ENCODE measurements at places on chromosomes 7 and 10.

- DNase-seq, result no peak
Measured at GRCh38 chr7:18200855-18201254, 173.2 kb upstream of the PRPS1L1 start.

GRCh38 chr10:13555884-13556510, 27.2 kb upstream of the BEND7 start:
- no peak for DNase-seq

GRCh38 chr10:88390041-88390440, 193.1 kb downstream of the RNLS start:
- DNase-seq, result no peak

DNA sequence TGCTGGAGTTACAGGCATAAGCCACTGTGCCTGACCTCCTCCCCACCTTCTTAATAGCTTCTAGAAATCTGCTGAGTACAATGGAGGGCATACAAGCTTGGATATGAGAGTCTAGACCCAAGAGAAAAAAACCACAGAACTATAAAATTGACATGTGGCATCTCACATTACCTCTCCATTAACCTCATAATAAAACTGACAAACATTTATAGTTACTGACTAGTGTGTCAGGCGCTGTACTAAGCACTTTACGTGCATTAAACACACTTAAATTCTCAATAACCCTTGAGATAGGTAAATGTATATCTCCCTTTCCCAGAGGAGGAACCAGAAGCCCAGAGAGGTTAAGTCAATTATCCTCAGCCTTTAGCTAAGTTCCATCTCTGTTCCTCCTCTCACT, 300.5 kb upstream of the MYO3A start:
- DNase-seq, result no peak

- no peak for DNase-seq
Measured at GRCh38 chr7:127657500-127657899, 5.5 kb downstream of the SND1 start.

- no peak for DNase-seq
Measured at GRCh38 chr10:9800571-9800970, 1217.1 kb upstream of the CELF2 start.

Data from stimulated activated CD4-positive, alpha-beta T cell treated with anti-CD3 and anti-CD28 coated beads, Interleukin-15, amount 100 ng/mL, for 1 hour (primary cell).